ENCODE measurements at places on chromosomes 13 and 19.

GRCh38 chr19:13396250-13397080 is 109.8 kb downstream of the CACNA1A start:
- DNase-seq = no peak

GRCh38 chr19:5804516-5805461 is at the start of gene NRTN:
NRTN (plus strand) TSS chr19:5805067; CDS start chr19:5824166, 19,099 bp downstream.
- DNase-seq = no peak

GRCh38 chr13:110151462-110151861 is 155.5 kb downstream of the COL4A1 start:
- DNase-seq = no peak

DNA sequence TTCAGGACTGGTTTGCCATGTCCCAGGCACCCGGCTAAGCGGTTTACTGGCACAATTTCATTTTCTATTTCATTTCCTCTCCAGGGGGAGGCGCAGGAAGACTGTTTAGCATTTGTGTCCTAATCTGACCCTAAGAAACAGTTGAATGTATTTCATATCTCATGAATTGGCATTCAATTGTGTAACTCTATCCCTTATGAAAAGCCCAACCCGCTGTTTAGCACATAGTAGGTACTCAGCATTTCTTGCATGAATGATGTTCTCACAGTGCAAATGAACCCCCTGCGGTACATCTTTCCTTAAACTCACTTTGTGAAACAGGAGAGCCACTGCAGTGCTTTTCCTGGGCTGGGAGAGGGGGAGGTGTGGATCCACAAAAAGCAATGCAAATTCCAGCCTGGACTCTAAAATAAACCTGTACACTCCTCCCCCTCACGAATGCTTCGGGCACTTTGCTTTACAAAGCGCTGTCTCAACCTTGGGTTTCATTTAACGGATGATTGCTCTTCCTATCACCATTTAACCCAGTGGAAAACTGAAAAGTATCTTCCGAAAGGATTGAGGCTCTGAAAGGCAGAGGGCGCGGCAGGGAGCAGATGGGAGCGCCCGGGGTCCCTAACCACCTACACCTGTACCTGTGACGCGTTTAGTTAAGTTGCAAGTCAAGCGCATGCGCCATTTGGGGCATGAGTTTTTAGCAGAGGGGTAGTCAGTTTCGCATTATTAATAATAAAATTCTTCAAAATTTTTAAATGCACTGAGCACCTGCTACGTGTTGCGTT is 1.2 kb upstream of the EEF2 start:
- DNase-seq = no peak

GRCh38 chr19:46014534-46014933 is 8.3 kb downstream of the PGLYRP1 start:
- no peak for DNase-seq

- no peak for DNase-seq
Measured at GRCh38 chr19:55032170-55032800, 5.8 kb downstream of the GP6 start.

DNA sequence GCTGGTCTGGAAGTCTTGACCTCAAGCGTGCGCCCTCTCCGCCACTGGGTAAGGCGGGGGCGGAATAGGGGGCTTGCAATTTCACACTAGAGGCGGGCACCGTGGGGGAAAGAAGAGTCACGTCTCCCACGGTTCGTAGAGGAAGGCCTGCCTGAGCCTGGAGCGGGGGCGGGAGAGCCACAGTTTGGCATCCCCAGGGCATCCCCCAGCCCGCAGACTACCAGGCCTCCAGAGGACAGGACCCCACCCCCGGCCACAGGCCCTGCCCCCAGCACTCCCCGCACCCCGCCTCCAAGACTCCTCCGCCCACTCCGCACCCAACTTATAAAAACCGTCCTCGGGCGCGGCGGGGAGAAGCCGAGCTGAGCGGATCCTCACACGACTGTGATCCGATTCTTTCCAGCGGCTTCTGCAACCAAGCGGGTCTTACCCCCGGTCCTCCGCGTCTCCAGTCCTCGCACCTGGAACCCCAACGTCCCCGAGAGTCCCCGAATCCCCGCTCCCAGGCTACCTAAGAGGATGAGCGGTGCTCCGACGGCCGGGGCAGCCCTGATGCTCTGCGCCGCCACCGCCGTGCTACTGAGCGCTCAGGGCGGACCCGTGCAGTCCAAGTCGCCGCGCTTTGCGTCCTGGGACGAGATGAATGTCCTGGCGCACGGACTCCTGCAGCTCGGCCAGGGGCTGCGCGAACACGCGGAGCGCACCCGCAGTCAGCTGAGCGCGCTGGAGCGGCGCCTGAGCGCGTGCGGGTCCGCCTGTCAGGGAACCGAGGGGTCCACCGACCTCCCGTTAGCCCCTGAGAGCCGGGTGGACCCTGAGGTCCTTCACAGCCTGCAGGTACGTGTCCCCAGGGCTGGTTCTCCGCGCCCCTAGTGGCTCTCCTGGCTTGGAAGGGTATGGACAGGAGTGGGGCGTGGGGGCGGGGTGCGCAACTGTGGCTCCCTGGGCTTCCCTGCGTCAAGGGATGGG is at the start of gene ANGPTL4:
Gene ANGPTL4, plus strand, starts transcription at position 353 of the 969 bp plus-strand sequence. Its CDS starts 167 bp downstream, at position 520.
- DNase-seq = no peak

DNA sequence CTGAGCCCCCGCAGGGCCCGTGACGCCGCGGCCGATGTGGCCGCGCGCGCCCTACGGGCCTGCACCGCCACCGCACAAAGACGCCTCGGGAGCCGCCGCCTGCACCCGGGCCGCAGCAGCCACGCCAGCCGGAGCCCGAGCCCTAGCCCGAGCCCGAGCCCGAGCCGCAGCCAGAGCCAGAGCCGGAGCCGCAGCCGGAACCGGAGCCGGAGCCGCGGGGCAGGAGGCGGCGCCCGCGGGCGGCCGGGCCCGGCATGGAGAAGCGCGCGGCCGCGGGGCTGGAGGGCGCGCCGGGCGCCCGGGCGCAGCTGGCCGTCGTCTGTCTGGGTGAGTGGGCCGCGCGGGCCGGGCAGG is 379 bp downstream of the LRP3 start:
- DNase-seq = no peak

DNA sequence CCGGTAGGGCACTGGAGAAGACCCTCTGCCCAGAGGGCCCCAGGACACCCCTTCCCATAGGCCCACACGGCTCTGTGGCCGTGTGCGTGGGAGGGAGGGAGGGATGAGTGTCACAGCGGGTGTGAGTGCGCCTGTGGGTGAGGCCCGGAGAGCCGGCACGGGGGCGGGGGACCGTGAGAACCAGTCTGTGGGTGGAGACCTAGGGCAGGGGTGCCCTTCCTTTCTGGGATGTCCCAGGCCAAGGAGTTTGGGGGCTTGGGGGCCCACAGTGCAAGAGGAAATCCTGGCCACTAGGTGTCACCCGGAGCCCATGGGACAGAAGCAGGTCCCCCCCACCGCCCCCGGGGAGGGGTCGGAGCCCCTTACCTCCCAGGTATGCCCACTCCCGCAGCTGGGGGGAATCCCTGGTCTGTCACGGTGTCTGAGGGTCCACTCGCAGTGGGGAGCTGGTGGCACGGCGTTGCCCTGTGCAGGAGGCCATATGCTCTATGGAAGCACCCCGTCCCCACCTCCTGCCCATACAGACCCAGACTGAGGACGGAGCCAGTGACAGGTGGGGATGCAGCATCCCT is 16.0 kb upstream of the SLC7A10 start:
- no peak for DNase-seq

DNA sequence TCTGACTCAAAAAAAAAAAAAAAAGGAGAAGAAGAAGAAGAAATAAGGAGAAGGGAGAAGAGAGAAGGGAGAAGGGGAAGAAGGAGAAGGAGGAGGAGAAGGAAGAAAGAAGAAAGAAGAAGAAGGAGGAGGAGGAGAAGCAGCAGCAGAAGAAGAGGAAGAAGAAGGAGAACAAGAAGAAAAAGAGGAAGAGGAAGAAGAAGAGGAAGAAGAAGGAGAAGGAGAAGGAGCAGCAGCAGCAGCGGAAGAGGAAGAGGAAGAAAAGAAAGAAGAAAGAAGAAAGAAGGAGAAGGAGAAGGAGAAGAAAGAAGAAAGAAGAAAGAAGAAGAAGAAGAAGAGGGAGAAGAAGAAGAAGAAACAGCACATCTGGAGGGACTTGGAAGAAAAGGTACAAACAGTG is 4.1 kb upstream of the CNN1 start:
- DNase-seq = no peak

- no peak for DNase-seq
Measured at GRCh38 chr19:44755219-44755618, 6.7 kb downstream of the BCL3 start.

- DNase-seq = no peak
Measured at GRCh38 chr13:35471706-35472322, 4.7 kb downstream of the MAB21L1 start.

DNA sequence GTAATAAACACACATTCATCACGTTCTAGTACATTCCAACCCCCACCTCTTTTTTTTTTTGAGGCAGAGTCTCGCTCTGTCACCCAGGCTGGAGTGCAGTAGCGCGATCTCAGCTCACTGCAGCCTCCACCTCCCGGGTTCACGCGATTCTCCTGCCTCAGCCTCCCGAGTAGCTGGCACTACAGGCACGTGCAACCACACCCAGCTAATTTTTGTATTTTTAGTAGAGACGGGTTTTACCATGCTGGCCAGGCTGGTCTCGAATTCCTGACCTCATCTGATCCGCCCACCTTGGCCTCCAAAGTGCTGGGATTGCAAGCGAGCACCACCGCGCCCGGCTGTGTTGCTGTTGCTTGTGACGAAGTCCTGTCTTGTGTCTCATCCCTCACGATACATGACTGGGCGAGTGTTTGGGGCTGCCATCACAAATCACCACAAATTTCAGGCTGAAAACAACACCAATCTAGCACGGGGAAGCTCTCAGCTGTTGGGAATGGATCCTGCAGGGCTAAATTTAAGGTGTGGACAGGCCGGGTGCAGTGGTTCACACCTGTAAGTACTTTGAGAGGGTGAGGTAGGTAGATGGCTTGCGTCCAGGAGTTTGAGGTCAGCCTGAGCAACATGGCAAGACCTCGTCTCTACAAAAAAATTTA is 15.7 kb downstream of the MOB3A start:
- no peak for DNase-seq

DNA sequence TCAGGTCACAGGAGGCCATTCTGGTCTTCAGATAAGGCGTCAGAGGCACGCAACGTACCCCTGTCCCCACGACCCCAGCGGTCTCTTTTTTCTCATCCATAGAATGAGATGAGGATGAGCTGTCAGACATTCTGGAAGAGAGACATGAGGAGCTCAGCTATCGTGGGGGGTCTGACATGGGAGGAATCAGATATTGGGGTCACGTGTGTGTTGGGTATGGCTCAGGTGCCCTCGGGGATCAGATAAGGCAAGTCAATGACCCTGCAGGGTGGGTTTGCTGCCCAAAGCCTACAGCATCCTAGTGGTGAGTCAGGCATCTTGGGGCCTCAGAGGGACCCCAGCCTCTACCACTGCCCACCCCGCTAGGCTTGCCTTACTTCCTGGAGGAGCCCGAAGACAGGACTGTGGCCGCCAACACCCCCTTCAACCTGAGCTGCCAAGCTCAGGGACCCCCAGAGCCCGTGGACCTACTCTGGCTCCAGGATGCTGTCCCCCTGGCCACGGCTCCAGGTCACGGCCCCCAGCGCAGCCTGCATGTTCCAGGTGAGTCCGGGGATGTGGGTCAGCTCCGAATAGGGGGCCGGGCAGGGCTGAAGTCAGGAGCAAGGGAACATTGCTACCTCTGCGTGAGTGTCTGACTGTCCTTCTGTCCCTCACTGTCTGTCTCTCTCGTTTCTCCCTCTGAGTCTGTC is 2.6 kb downstream of the AXL start:
- DNase-seq = no peak

DNA sequence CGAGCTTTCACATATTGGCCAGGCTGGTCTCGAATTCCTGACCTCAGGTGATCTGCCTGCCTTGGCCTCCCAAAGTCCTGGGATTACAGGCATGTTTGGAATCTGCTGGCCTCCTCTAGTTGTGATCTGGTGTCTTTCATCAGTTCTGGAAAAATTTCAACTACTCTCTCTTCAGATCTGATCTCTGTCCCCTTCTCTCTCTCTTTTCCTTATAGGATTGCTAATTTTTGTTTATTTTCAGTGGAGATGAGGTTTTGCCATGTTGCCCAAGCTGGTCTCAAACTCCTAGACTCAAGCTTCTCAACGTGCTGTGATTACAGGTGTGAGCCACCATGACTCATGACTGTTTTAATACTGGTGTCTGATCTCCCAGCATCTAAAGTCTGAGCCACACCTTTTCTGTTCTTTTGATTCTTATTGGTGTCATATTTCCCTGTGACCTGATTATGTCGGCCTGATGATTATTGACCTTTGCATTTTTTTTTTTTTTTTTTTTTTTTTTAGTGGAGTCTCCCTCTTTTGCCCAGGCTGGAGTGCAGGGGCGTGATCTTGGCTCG is 10.4 kb upstream of the NANOS2 start:
- no peak for DNase-seq

DNA sequence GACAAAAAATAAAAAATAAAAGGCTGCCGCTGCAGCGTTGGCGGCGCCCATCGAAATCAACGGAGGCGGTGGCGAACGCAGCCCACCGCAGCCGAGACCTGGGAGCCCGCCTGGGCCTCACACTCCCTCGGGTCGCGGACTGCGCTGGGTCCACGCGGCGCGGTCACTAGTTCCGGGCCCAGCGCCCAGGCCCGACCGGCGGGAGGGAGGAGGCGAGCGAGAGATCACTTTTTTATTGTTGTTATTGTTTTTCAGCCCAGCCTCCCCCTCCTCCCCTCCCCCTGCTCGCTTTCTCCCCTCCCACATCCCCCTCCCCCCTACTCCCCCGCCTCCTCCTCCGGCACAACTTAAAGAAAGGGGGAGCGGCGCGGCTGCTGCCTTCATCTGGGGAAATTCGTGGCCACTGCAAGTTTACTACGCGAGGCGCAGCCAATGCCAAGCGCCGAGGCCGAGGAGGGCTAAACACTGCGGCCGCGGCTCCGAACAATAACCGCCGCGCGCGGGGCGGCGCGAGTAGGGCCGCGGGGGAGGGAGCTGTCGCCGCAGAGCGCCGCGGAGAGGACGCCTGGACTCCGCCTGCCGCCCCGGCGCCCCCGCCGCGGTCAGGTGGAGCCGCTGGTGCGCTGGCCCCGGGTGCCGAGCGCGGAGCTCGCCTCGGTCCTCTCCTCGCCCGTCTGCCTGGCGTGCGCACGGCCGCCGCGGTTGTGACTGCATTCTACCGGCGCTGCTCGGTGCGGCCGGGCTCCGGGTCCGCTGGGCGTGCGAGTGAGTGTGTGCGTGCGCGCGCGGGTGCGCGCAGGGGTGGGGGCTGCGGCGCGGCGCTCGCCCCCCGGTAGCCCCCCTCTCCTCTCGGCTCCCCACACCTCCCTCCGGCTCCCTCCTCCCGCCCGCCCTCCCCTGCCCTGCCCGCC is 505 bp upstream of the ZIC2 start:
- DNase-seq = no peak

DNA sequence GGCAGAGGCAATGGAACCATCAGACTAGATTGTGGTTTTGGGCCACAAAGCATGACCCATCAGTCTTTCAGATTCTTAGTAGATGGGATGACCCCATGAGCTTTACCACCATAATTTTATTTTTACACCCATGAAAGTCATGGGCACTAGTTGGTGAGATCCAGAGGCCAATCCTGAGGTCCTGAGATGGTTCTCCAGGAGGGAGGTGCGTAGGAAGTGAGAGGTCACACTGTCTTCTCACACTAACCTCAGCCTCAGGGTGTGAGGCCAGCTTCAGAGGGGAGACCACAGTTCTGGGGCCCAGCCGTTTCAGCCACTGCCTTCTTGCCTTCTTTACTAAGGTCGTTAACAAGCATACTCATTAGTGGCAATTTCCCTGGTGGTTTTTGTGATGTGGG is 106.4 kb downstream of the AKAP11 start:
- no peak for DNase-seq

Data from cortex of kidney (tissue), 1 donor.